ENCODE measurements at places on chromosomes 3 and 15.

DNA sequence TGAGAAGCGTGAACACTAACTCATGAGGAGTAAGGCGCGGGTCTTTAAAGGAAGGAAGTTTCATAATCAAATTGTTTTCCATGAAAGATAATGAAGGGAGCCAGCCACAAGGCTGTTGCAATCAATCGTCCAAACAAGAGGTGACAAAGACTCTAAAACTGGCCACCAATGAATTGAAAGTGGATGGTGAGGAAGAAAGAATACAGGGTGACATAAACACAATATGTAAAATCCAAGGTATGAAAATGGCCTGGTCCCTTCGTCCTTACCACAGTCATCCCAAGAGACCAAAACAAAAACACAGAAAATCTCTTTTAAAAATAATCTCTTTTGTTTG is 12.0 kb downstream of the CD86 start:
- no peaks in the 10 kb centered on the region for H3K36me3 ChIP-seq
- H3K4me3 ChIP-seq, result no peak overlapping the region
- no peaks in the 10 kb centered on the region for H3K27me3 ChIP-seq
- no peak overlapping the region for H3K27ac ChIP-seq
- DNase-seq, result no peak

GRCh38 chr3:187406927-187407326 is 38.7 kb downstream of the RTP4 start:
- no peak overlapping the region for H3K27ac ChIP-seq
- DNase-seq, result no peak
- H3K4me3 ChIP-seq, result no peak overlapping the region
- no peaks in the 10 kb centered on the region for H3K36me3 ChIP-seq
- peaks cover 10% of the 10 kb centered on the region for H3K4me1 ChIP-seq

DNA sequence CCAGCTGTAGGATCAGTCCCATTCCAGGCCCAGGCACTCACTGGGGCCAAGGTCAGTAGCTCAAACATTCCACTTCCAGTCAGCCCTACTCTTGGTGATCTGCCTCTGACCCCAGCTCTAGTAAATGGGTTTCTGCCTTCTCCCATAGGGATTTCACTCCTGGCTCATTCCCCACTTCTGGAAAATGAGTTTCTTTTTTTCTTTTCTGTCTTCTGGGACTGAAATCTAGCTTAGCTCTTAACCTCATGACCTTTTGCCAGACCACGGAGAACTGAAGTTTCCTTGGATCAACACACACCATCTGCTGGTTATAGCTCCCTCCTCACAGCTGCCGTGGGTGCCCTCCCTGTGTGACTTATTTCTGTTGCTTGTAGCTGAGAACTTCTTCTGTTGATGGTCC is 21.3 kb downstream of the MME start:
- no peak overlapping the region for H3K27ac ChIP-seq
- no peaks in the 10 kb centered on the region for H3K4me1 ChIP-seq
- no peak for DNase-seq
- no peaks in the 10 kb centered on the region for H3K36me3 ChIP-seq
- H3K4me3 ChIP-seq, result no peak overlapping the region
- H3K27me3 ChIP-seq, result no peaks in the 10 kb centered on the region

DNA sequence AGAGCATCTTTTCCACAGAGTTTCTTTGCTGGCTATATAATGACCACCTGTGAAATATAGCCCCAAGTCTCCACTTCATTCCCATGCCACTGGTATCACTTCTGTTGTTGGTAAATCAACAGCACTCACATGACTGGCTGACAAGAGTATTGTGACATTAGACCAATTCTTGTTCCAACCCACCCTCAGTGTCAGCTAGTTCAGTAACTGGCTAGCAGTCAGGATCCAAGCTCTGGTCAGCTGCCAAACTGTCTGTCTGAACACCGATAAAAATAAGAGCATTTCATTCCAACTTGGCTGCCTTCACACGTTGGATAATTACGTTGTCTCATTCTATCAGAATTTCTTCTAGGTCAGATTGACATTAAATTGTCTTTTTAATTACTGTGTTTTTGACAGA is 166.5 kb downstream of the USP13 start:
- no peak overlapping the region for H3K4me3 ChIP-seq
- H3K27me3 ChIP-seq, result no peaks in the 10 kb centered on the region
- no peaks in the 10 kb centered on the region for H3K4me1 ChIP-seq
- no peaks in the 10 kb centered on the region for H3K36me3 ChIP-seq
